Esophagus mucosa (tissue), 1 donor: ENCODE measurements at places on chromosomes 7 and 10. TPM values are rescaled to one million over a fixed set of nuclear protein-coding genes. Genes with fewer than 3 reads are reported as not detected.

GRCh38 chr10:22581461-22581860 lies 132.9 kb downstream of the PIP4K2A start:
- ATAC-seq, result no peak

- ATAC-seq, result no peak
Observed at GRCh38 chr10:33315891-33316290, 18.6 kb downstream of the NRP1 start.

- ATAC-seq, result no peak
Observed at GRCh38 chr10:91007655-91008054, 86.8 kb upstream of the ANKRD1 start.

DNA sequence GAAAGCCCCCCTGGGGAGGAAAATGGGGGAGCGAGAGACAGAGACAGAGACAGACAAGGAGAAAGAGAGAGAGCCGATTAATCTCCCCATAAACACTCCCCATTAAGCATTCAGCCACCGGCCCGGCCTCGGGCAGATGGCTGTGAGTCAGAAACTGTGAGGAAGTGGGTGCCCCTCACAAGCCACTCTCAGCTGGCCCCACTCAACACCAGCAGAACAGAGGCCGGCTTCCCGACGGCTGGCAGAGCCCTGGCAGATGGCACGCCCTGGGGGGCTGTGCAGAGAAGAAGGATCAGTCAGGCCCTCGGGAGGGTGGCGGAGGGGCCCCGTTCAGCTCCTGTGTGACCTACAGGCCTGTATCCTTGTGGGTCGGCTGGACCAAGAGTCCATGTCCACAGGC lies 41.2 kb downstream of the CAMK2B start:
- no peak for ATAC-seq

DNA sequence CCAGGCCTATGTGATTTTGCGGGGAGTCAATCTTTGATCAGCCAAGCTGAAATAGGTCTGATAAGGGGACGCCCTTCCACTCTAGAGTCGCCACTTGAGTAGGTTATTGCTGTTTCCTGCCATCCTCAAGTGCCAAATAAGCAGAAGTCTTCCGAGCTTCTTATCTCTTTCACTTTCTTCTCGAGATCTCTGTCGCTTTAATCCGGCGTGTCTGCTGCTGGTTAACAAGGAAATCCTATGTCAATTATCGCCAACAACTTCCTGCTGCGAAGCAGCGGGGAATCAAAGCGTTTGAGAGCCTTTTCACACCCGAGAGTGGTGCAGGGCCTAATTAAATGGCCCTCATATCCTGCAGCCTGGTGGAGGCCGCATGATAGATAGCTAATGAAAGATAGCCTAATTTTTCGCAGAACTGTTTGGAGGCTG lies 215.9 kb downstream of the RAB11FIP2 start:
- ATAC-seq, result no peak

- ATAC-seq, result no peak
Observed at GRCh38 chr10:13872411-13872810, 285.6 kb downstream of the PRPF18 start.

DNA sequence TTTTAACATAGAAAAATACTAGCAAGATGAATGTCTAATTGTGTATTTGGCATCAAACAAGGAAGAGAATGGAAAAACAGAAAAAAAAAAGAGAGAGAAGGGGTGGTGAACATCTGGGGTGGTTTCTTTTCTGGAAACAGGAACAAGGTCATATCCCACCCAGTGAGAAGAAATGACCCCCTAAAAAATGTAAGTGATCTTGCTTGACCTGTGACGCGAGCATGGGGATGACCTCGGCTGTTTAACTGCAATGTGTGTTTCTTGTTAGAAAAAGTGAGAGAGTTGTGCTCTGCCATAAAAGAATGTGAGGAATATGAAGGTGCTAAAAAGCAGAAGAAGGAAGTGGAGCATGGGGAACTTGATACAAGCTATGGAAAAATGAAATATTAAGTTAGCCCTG lies 258.5 kb downstream of the AGMO start:
- ATAC-seq, result no peak

GRCh38 chr10:99874341-99875085 lies 92.1 kb downstream of the ABCC2 start:
- no peak for ATAC-seq

DNA sequence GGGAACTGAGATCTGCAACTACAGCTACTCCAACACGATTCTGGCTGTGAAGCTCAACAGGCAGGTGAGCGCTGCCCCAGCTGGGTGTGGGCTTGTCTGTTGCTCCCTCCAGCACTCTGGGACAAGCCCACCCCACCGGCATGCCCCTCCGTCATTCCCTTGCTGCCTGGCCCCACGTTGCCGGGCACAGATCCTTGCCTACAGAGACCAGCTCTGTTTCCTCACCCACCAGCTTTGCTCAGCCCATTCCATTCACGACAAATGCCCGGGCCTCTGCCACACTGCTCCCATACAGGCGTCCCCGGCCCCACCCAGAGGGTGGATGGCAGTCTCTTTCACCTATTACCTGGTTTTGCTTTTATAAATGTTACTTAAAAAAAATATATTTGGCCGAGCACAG lies 24.6 kb downstream of the WIPI2 start:
- ATAC-seq, result no peak

DNA sequence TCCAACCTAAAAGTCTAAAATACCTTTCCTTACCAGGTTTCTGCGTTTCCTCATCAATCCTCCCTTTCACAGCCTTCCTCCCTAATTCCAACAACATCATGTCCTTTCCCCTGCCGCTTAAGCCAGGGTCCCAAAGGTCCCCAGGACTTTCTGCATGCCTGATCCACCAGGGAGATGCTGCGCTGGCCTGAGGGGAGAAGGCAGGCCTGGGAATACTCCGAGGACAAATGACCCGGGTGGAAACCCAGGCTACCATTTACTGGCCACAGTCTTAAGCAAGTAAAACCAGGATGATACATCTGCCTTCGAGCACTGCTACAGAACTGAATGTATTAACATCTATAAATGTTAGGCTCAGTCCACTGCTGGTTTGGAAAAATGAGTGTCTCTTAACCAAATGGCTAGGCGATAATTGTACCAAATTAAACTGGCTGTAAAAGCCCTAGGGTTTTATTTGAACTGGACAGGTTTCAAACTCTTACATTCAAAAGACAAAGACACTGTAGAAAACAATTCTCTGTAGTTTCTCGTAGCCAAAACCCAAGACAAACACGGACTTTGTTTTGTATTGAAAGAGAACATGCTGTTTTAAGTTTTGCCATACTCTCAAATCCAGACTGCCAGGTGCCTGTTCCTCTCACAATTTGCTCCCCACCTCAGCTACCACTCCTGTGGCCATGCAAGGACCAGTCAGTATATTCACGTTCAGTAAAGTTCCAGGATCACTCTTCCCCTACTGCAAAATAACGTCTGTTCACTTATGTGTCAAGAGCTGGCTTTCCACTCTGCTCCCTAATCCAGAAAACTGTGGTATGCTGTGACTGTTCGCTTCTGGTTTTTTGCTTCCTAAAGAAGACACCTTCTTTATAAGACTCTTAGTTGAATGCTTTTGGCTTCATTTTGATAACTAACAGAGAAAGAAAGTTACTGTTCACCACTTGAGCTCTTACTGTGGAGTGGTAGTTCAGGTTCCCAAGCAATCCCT lies 145.7 kb downstream of the RNF216 start:
- ATAC-seq, result no peak

- peak; percentile 77 for ATAC-seq
Observed at GRCh38 chr10:49518982-49519578, 19.8 kb downstream of the ERCC6 start.

DNA sequence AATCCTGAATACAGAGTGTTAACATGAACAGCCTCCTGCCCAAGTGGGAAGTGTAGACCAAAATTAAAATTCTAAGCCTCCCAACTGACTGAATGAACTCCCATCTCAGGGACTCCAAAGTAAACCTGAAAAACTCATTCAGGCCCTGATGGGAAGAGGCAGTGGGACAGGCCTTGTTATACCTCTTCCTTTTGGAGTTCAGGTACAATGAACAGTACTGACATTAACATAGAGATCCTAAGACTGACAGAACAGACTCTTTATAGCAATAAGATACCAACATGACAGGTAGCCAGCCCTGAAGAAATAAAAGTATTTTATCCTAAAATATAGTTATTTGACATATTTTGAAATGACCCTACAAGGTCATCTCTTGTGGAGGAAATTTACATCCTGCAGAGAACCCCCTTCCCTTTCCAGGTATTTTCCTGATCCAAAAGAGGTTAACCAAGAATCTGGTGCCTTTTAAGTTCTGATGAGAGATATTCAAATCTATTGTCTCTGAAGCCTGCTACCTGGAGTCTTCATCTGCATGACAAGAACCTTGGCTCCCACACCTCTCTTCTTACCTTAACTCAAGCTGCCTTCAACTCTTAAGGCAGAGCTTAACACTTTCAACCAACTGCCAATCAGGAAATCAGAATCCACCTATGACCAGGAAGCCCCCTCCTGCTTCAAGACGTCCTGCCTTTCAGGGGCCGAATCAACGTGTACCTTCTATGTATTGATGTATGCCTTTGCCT lies 103.3 kb upstream of the PFKP start:
- no peak for ATAC-seq

GRCh38 chr10:43340619-43341018 lies 30.8 kb upstream of the FXYD4 start:
- ATAC-seq, result peak; percentile 92

GRCh38 chr7:158035343-158035742 lies 552.3 kb downstream of the PTPRN2 start:
- ATAC-seq, result no peak

GRCh38 chr7:157855452-157856213 lies 518.8 kb downstream of the DNAJB6 start:
- ATAC-seq, result no peak

- ATAC-seq, result no peak
Observed at GRCh38 chr10:57654856-57655255, 612.8 kb downstream of the IPMK start.

GRCh38 chr10:100895896-100896295 lies 16.9 kb upstream of the SLF2 start:
- ATAC-seq, result no peak

- no peak for ATAC-seq
Observed at GRCh38 chr7:12674053-12674452, 13.4 kb upstream of the ARL4A start.

- ATAC-seq, result no peak
Observed at GRCh38 chr7:85528581-85528980, 341.7 kb upstream of the SEMA3D start.

- no peak for ATAC-seq
Observed at GRCh38 chr7:47346377-47346914, 235.5 kb downstream of the TNS3 start.

- no peak for ATAC-seq
Observed at GRCh38 chr7:82393076-82393839, 50.3 kb downstream of the CACNA2D1 start.

DNA sequence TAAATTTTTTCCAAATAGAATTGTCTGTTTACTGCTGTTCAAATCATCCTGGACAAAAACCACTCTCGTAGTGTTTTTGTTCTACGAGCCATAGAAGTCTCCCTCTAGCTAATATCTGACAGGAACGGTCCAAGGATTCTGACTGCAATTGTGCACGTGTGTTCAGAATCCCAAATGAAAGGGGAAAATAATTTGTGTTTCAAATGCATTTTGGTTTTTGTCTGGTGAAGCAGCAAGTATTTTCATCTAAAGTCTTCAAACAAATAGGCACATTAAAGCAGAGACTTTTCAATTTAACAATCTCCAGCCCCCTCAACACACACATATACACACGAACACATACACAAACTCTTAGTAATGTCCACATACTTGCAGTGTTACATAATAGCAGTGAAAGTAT lies 475 bp downstream of the NEUROD6 start:
- ATAC-seq, result no peak

DNA sequence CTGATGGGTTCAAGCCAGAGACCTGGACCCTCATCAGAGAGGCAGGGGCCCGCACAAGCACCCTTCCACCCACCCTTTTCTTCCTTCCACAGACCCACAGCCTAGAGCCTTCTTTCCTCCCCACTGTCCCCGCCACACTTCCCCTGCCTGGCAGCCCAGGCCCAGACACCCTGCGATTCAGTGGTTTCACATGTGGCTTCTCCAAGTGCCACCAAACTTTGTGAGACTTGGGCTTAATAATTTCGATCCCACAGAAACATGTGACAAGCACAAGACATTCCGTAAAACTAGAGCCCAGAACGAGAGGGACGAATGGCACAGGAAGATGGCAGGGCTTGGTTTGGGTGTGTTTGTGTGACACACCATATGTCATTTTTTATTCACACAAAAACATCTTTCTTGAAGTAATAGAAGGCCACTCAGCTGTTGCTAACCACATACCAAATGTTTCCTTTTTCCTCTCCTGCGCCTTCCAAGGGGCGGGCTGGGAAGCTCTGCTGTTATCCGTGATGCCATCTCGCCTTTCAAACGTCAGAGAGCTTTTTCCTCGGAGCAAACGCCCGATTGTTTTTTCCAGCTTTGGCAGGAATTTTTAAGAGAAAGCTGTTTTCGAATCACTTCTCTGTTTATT lies 162.9 kb downstream of the GRK5 start:
- ATAC-seq, result no peak

DNA sequence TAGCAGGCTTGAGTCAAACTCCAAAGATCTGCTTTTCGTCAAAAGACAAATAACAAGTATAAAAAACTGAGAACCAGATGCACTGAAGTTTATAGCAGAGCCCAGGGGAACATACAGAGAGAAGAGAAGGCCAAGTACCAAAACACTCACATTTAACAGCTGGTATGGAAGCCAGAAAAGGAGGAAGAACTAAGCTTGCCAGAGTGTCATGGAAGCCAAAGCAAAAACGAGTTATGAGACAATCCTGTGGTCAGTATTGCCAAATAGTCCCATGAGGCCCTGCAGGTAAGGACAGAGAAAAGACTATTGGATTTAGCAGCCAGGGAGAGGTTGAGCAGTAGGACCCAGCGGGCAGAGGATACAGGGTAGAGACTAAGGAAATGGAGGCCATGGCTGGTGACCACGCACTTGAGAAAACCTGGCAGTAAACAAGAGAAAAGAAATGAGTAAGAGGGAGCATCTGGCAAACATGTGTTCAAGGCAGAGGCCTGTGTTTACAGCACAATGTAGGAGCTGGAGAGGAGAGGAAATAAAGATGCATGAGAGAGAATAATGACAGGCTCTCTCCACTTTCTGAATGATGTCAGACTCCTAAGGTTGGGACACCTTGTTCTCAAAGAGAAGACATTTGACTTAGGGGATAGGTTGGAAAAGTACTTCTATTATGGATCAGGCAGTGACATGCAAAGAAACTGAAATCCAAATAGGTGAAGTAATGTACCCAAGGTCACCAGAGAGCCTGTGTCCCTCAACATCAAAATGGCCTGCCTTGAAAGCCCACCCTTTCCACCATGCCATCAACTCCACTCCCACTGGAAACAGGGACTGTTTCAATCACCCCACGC lies 9.1 kb downstream of the CREB3L2 start:
- ATAC-seq, result peak; percentile 54

Gene EPHB4
- 30.3 TPM for total RNA-seq

Gene ACSL5
- 3.3 TPM for total RNA-seq

Gene CAMK1D
- total RNA-seq, result 10.7 TPM

Gene NYAP1
- total RNA-seq, result 0.16 TPM

Gene HGF
- 0.76 TPM for total RNA-seq

Gene ARMC3
- not detected for total RNA-seq

Gene ADAM8
- total RNA-seq, result 2.5 TPM

Gene KAZALD1
- 4.1 TPM for total RNA-seq

Gene SNX10
- total RNA-seq, result 2.1 TPM

Gene ENKUR
- not detected for total RNA-seq

Gene TMEM236
- 0.16 TPM for total RNA-seq

Gene FAM25G
- 3.4 TPM for total RNA-seq

Gene GIMAP7
- total RNA-seq, result 2.7 TPM

Gene SSC4D
- total RNA-seq, result 0.92 TPM

Gene ANXA8
- total RNA-seq, result 203 TPM

Gene WIPF3
- 1.2 TPM for total RNA-seq

Gene PRR15
- 0.92 TPM for total RNA-seq

Gene GIMAP8
- 1.6 TPM for total RNA-seq

Gene SLC18A3
- not detected for total RNA-seq

Gene CALHM1
- total RNA-seq, result 0.04 TPM
